ENCODE measurements at places on chromosomes 2 and 18.

DNA sequence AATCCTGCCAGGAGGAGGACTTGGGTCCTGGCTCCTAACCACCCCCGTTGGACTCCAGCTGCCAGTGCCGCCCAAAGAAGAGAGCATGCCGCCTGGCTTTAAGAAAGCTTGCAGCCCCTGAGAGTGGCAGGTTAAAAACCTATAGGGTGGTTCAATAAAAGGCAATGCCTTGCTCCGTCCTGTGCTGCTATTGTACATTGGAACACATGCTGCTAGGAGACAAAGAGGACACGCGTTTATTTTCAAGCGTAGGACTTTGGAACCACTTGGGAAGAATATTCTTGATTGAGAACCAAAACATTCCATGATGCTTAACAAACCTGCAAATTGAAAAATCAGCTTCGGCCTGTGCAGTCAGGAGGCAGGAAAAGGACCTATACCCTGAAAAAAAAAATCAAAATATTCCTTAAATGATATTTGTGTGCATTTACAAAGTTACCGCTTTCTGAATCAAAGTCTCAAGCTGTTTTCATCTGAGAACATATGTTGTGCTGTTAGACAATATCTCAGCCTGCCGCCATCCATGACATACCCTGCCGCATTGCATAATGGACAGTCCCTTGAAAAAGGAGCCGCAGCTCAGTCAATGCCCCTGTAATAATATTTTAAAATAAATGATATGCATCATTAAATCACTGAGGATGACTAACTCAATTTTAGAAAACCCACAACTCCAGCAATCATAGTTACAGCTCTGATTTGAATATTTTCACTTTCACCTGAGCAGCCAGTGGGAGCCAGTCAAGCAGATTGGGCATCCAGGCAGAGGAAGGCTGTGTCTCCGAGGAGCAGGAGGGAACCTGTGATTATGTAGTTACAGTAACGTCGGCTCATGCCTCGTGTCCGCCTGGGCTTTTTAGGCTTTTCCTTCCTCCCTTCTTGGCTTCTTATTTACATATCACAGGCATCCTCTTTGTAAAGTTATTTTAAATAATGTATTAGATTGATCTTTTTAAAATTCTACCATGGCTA, 805.6 kb upstream of the FANCL start:
- DNase-seq: no peak

- no peak for DNase-seq
Measured at GRCh38 chr2:34892766-34893165, 1293.7 kb upstream of the FAM98A start.

GRCh38 chr2:128332091-128332634, 13.5 kb upstream of the HS6ST1 start:
- no peak for DNase-seq

- no peak for DNase-seq
Measured at GRCh38 chr2:94872088-94872618, 923 bp downstream of the TEKT4 start.

GRCh38 chr18:49707599-49707998, 105.7 kb downstream of the ACAA2 start:
- DNase-seq: no peak

DNA sequence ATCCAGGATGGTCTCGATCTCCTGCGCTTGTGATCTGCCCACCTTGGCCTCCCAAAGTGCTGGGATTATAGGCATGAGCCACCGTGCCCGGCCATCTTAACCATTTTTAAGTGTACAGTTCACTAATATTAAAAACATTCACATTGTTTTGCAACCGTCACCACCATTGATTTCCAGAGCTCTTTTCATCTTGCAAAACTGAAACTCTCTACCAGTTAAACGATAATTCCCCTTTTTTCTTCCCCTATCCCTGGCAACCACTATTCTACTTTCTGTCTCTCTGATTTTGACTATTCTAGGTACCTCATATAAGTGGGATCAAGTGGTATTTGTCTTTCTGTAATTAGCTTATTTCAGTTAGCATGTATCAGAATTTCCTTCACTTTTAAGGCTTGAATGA, 16.8 kb upstream of the NEUROD1 start:
- no peak for DNase-seq

GRCh38 chr2:127191331-127192219, 28.5 kb downstream of the CYP27C1 start:
- DNase-seq: no peak
